Motor neuron (in vitro differentiated cells): ENCODE measurements at places on chromosomes 12 and 14.

DNA sequence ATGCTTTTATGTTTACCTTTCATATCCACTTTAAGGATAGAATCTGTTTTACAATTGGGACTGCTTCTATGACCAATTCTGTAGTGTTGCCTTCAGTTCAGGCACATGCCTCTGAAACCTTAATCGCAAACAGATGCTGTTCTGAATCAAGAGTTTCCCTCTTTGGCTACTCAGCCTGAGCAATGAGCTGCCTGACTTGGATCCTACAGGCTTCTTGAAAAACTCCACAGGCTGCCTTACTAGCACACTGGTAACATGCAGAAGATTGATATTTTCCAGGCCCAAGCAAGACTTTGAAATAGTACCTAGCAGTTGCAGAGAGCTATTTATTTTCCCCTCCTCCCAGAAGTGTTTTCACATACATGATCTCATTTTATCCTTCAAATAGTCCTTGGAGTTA is 34.8 kb upstream of the PMCH start:
- ATAC-seq: no peak

DNA sequence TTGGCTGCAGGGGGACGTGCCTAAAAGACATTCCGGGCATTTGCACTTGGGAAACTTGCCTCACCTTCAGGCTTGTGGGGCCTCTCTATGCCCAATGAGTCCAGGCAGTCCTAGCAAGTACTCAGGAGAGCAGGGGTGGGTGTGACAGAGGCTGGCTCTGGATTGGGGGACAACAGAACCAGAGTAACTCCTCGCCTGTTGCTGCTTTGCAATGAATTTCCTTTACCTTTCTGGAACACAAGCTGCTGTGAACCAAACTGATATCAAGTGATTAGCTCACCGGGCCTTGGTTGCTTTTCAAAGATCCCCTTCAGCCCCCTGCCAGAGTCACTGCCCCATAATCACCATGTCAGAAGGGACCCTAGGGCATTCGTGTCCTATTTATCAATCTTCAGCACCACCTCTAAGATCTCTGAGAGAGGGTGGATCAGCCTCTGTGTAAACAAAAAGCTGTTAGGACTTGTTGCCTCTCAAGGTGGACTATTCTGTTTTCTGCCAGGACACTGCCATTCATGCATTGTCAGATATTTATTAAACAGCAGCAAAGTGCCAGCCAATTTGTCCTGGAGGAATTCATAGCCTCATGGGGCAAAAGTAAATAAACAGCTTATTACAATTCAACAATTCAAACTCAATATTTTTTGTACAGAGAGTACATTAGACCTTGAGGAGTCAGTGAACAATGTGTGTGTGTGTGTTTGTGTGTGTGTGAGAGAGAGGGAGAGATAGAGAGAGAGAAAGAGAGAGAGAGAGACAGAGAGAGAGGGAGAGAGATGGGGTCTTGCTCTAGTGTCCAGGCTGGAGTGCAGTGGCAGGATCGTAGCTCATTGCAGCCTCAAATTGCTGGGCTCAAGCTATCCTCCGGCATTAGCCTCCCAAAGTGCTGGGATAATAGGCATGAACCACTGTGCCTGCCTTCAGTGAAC is 11.3 kb downstream of the NFATC4 start:
- ATAC-seq: no peak

GRCh38 chr14:35213143-35213788 is 78.9 kb upstream of the PSMA6 start:
- peak; percentile 5 for ATAC-seq

- ATAC-seq: no peak
Measured at GRCh38 chr12:532908-533565, 73.3 kb downstream of the B4GALNT3 start.

DNA sequence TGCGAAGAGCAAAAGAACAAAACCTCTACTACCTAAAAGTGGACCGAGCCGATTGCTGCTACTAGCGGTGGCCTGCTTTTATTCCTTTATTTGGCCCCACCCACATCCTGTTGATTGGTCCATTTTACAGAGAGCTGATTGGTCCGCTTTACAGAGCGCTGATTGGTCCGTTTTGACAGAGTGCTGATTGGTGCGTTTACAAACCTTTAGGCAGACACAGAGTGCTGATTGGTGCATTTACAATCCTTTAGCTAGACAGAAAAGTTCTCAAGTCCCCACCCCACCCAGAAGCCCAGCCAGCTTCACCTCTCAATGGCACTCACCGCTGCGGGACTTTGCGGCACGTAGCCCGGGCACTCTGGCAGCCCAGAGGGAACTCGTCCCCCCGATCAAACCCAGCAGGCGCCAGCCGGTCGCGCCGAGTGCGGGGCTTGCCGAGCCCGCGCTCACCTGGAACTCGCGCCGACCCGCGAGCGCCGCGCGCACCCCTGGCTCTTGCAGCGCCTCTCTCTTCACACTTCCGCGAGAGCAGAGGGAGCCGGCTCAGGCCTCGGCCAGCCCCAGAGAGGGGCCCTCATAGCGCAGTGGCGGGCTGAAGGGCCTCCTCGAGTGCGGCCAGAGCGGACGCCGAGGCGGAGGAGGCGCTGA is 8.7 kb upstream of the FGD4 start:
- no peak for ATAC-seq

DNA sequence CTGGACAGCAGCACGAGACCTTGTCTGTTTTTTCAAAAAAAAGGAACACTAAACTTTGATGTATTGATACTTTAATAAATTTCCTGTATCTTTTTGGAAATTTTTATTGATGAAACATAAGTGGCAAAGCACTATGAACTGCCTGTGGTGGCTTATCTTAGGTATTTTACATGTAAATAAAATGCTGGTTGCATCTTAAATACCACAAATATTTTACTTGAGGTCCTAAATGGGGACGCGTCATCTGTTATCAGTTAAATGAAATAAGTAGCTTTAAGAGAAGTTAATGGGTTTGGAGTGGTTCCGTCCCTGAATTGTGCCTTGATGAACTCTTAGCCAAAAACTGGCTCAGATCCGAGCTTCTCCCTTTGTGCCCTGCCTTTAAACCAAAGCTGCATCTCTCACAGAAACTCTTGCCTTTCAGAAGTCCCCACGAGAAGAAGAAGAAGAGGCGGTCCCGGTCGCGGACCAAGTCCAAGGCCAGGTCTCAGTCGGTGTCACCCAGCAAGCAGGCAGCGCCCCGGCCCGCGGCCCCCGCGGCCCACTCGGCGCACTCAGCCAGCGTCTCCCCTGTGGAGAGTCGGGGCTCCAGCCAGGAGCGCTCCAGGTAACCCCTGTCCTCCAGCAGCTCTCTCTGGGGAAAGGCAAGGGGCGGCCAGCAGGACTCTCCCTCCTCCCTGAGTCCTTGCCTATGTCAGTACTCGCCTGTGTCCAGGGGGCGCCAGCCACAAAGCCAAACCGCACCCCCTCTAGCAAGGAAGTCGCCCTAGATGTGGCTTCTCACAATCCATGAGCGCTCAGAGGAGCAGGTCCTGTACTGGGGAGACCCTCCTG is 31.2 kb upstream of the MMP17 start:
- ATAC-seq: no peak

GRCh38 chr12:13024531-13024916 is 19.7 kb upstream of the FAM234B start:
- ATAC-seq: no peak

- no peak for ATAC-seq
Measured at GRCh38 chr14:51443195-51444018, 203.4 kb downstream of the TMX1 start.

DNA sequence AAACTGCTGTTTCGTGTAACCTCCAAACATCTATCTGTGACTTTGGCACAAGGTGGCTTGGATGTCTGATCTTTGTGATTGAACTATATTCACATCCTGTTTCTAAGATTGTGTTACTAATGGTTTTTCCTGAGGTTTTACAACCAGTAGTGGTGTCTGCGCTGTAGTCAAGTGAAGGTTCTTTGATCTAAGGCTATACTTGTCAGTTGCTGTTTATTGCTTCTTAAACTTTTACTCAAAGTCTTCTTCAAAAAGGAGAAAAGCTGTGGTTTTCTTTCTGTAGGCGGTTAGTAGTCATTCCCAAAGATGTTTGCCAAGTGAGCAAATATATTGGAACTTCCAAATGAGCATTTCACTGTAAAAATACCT is 12.3 kb upstream of the CALM1 start:
- no peak for ATAC-seq

DNA sequence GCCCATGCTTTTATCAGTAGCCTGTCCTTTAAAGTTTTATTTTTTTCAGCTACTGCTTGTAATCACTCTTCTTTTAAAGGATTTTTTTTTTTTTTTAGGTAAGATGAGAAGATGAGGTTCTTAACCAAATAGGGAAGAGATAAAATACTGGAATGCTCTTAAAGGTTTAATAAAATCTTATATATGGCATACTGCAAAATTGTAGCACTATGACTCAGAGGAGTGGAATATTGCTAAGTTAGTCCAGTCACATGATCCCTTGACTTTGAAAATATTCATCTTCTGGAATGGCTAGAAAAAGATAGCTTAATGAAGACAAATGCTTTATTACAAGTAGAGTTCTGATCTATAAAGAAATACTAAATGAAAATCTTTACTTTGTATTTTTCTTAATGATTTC is 116.6 kb downstream of the NAV3 start:
- no peak for ATAC-seq

GRCh38 chr14:75335571-75335970 is 56.9 kb downstream of the FOS start:
- ATAC-seq: peak; percentile 43

GRCh38 chr14:104239861-104240301 is 101.5 kb downstream of the KIF26A start:
- no peak for ATAC-seq

DNA sequence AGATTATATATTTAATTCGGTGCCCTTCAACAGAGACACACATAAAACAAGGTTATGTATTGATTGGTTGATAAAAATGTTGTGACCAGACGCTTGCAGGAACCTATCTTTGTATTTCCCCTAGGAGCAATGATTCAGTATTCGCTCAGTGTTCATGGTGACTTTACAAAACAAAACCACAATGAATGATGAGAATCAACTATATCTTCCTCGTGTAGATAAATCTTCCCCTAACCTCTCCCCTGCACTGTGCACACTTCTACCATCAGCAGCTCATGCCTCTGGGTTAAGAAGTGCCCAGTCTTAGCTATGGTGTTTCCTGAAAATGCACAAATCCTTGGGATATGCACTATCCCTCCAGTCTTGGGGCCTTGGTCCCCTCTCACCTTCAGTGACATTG is 16.3 kb downstream of the RIN3 start:
- no peak for ATAC-seq

DNA sequence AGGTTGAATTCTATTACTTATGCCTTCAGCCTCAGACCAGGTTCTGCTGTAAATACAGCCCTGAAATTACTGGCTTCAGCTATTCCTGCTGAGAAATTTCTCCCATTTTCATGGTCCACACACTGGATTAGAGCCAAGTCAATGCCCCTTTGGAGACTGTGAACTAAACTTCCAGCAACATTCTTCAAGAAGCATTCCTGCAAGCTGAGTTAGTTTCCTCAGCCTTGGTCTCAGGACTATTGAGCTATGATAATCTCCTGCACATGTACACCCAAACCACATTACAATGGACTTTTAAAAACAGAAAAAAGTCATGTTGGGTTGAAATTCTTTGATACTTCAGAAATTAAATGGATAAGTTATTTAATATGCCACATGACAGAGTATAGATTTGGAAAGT is 58.0 kb upstream of the AVPR1A start:
- no peak for ATAC-seq

- peak; percentile 88 for ATAC-seq
Measured at GRCh38 chr12:122932207-122932606, 34.1 kb downstream of the ABCB9 start.

- ATAC-seq: no peak
Measured at GRCh38 chr12:38745601-38746000, 159.8 kb downstream of the CPNE8 start.

- no peak for ATAC-seq
Measured at GRCh38 chr12:39332661-39333175, 110.2 kb downstream of the KIF21A start.

GRCh38 chr12:71262466-71262865 is 104.7 kb upstream of the TSPAN8 start:
- no peak for ATAC-seq

DNA sequence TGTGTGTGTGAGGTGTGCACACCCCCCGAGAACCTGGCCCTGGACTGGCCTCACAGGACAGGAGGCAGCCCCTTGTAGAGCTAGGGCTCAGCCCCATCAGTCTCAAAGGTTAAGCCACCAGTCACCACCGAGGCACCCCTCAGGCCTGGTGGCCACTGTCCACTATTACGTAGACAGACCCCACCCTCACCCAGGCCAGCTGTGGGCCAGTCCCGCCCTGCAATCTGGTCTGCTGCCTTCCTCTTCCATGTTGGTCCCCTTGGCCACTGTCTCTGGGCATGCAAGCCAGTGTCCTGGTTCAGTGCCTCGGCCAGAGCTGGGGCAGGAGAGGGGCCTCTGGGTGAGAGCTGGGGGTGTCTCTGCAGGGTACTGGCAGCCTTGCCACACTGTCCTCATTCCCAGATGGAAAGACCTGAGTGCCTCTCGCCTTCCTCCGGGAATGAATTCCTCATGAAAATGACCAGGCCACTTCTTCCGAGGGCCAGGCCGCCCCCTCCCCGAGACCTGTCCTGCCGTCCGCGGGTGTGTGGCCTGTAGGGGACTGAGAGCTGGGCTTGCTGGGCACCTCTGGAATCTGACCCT is 897 bp upstream of the TEX22 start:
- no peak for ATAC-seq

DNA sequence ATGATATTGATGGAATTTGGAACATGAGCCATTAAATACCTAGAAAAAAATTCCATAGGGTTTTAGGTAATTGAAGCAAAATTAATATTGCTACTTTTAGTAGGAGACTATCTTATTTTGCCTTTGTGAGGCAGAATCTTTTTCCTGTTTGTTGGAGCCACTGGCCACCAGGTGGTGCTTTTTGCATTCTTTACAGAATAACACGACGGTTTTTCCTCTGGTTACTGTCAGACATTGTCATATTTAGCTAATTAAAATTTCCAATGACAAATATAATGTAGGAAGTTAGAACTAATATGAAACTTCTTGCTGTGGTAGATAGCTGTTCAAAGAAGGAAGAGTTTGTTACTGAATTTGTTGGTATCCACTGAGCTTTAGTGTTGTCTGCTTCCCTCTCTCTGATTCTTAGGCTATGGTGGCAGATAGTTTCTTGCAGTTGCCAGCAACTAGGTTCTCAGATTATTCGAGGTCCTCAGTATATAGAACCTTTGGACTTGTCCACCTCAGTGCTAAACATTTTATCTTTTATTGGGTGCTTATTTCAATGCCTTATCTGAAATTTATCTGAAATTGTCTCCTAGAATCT is 25.7 kb downstream of the RAB21 start:
- peak; percentile 60 for ATAC-seq

DNA sequence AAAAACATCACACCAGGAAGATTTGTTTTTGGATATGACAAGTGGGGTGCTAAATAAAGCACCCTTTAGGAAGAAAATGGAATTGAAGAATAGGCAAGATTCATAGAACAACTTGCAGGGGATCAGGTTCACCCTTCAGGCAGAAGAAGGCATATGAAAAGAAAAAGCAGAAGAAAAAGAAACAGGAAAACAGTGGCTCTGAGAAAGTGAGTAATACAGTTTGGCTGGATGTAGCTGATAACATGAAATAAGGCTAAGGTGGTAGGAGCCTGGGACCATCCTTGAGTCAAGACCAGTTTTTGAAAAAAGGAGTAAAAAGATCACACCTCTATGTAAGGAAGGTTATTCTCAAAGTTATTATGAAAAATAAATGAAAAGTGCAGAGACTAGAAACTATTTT is 42.4 kb downstream of the TRIP11 start:
- no peak for ATAC-seq

- ATAC-seq: no peak
Measured at GRCh38 chr12:27186022-27186839, 57.9 kb upstream of the STK38L start.

GRCh38 chr14:98458702-98459101 is 813.3 kb downstream of the BCL11B start:
- no peak for ATAC-seq
